ENCODE measurements at places on chromosomes 16 and 17. TPM values are rescaled to one million over a fixed set of nuclear protein-coding genes. Genes with fewer than 3 reads are reported as not detected.

Gene ZNF594
- total RNA-seq = 5.4 TPM

Gene STH
- total RNA-seq = not detected

Gene OR1A1
- total RNA-seq = not detected

Gene KRT32
- total RNA-seq = not detected

GRCh38 chr16:11683145-11683544, 14.9 kb downstream of the SNN start:
- DNase-seq = no peak

GRCh38 chr16:87332150-87332549, 15.0 kb upstream of the C16orf95 start:
- DNase-seq = peak; percentile 3

DNA sequence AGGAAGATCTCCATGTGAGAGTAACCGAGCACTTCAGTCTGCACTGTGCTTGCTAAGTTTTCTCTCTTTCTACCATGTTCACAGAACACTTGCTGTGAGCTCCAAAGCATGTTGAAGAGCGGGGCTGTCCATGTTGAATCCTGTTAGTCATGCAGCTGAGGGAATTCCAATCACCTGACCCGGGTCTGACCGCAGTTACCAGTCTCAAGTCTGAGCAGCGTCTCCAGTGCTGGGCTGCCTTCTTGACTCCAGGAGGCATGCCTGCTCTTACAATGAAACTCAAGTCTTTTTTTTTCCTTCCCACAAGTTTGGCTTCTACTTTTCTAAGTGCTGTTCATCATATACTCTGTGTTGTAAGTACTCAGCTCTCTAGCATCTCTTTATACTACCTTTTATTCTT, 44.3 kb downstream of the HOXB1 start:
- peak; percentile 98 for DNase-seq

GRCh38 chr16:46621934-46622676, 926 bp upstream of the SHCBP1 start:
- no peak for DNase-seq

- DNase-seq = no peak
Measured at GRCh38 chr17:259341-259976, 78.0 kb upstream of the DOC2B start.

GRCh38 chr16:65829076-65829475, 537.4 kb upstream of the CDH5 start:
- DNase-seq = no peak

DNA sequence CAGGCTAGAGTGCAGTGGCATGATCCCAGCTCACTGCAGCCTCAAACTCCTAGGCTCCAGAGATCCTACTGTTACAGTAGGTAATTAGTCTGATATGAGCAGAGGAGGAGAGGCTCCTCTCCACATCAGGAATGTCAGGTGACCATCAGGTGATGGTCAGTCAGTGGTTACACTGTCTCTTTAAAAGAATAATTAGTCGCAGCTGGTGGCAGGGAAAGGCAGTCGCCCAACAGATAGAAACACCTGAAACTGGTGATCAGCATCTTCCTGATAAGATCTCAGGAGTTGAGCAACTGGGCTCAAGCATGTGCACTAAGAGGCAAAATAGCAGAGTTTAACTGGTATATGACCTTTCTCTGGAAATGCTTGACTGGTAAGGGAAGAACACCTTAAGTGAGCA, 21.5 kb upstream of the ABCA5 start:
- no peak for DNase-seq
